Progenitor cell of endocrine pancreas (in vitro differentiated cells): ENCODE measurements at places on chromosomes 4 and X. TPM values are rescaled to one million over a fixed set of nuclear protein-coding genes. Genes with fewer than 3 reads are reported as not detected.

GRCh38 chr4:78057135-78057599 is at the start of gene FRAS1:
Gene FRAS1, plus strand, starts transcription at chr4:78057323. Its CDS starts 687 bp downstream, at chr4:78058010.
- H3K27ac ChIP-seq, result peak within 1 kb of the TSS; percentile 92
- H3K27me3 ChIP-seq, result peaks cover 3% of the 10 kb centered on the region
- H3K4me3 ChIP-seq, result peak within 1 kb of the TSS; percentile 88
- DNase-seq, result peak; percentile 55
- H3K4me1 ChIP-seq, result peaks cover 10% of the 10 kb centered on the region

GRCh38 chr4:150244600-150244999 is 166.4 kb downstream of the DCLK2 start:
- no peaks in the 10 kb centered on the region for H3K27me3 ChIP-seq
- H3K4me3 ChIP-seq, result no peak overlapping the region
- no peak for DNase-seq
- H3K27ac ChIP-seq, result no peak overlapping the region

Gene FREM3
- not detected in 2 replicates for total RNA-seq

Gene SOWAHB
- 4.3 and 4.9 TPM in 2 replicates for total RNA-seq

DNA sequence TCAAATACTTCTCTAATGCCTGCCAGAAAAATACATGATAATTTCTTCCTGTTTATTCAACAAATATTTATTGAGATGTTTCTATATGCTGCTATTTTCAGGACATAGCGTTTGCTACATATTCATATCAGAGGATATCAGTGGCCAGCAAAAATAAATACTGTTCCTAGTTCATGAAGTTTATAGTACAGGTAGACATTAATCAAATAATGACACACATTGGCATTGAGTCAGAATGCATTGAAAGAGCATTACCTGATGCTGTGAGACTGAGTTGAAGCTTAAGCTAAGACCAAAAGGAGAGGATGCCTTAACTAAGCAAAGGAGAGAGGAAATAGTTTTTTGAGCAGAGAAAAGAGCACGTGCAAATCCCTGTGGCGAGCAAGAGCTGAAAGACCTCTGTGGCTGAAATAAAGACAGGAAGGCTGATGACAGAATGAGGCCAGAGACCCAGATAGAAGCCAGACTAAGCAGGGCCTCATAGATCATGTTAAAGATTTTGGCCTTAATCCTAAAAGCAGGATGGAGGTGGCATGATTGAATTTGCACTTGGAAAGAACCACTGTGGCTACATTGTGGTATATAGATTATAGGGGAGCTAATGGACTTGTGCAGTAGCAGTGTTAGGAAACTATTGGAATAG is 36.2 kb downstream of the FAM241A start:
- no peak for DNase-seq
- no peak overlapping the region for H3K4me3 ChIP-seq
- no peaks in the 10 kb centered on the region for H3K27me3 ChIP-seq
- no peak overlapping the region for H3K27ac ChIP-seq

Gene DNAAF6
- not detected in 2 replicates for total RNA-seq
